ENCODE measurements at places on chromosomes 16 and 17.
A peak's percentile ranks its signal among the peaks of the same experiment; 100 is the strongest.

- DNase-seq: no peak
Observed at GRCh38 chr17:46769531-46770438, 48.7 kb downstream of the WNT3 start.

GRCh38 chr16:30065943-30066760 is 592 bp downstream of the ALDOA start:
- DNase-seq: peak; percentile 49

GRCh38 chr17:6473128-6473767 is 29.0 kb downstream of the PIMREG start:
- peak; percentile 69 for DNase-seq

- DNase-seq: no peak
Observed at GRCh38 chr16:62034231-62035114, 1.8 kb downstream of the CDH8 start.

DNA sequence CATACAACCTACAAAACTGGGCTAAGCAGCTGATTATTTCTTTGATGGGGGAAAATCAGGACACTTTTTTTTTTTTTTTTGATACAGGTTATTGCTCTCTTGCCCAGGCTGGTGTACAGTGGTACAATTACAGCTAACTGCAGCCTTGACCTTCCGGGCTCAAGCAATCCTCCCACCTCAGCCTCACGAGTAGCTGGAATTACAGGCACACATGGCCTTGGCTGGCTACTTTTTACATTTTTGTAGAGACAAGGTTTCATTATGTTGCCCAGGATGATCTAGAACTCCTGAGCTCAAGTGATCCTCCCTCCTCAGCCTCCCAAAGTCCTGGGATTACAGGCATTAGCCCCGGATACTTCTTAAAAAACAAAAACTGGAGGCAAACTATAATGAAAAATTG is 20.6 kb upstream of the TMEM97 start:
- DNase-seq: no peak

DNA sequence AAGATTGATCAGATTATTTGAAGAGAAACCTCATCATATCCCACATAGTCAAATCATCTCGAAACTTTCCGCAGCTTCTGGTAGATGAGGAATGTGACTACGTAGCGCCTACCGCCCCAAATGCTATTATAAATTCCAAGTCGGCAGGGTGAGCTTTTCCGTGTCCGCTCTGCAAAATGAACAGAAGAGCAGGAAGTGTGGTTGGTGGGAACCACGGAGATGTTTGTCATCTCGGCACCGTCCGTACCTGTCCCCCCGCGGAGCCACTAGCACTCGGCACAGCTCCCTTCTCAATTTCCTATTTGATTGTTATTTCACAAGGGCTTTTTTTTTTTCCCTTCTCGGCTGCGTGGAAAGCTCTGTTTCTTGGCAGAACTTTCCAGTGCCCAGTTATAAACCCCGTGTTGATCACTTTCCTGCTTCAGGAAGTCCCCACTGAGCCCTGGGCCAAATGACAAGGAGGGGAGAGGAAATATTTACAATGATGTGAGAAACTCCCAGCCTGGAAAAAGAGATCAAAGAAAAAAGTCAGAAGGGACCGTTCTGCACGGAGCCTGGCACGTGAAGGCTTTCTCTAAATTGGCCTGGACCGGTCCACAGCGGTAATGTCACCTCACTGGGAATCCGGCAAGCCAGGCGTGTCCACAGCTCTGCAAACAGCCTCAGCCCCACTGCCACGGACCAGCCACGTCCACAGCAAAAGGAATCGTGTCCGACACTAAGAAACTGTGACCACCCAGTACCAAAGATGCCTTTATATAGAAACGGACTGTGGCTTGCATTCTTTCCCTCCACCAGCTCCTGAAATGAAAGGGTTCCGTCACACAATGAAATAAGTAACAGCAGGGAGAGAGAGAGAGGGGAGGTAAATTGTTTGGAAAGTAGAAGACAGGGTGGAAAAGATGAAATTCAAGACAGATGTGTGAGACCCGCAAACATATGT is 65.0 kb downstream of the MRM3 start:
- no peak for DNase-seq

GRCh38 chr16:47477679-47478078 is 16.5 kb downstream of the PHKB start:
- DNase-seq: no peak

- DNase-seq: peak; percentile 86
Observed at GRCh38 chr17:61412143-61412859, 12.7 kb downstream of the TBX2 start.

- no peak for DNase-seq
Observed at GRCh38 chr17:80758481-80759376, 214.1 kb downstream of the RPTOR start.

DNA sequence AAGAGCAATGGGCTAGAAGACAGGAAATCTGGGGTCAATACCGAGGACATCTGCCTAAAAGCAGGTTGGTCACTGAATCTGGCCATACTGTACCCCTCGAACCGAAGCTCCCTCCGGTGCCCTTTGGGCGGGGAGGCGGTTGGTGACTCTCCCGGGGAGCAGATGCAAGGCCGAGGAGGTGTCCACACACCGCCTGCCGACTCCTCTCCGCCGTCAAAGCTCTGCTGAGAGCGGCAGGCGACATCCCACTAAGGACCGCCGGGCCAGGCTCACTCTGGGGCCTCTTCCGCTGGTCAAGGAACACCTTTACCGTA is 458 bp downstream of the ZNF200 start:
- DNase-seq: no peak

- DNase-seq: no peak
Observed at GRCh38 chr16:1193143-1193824, 31.8 kb downstream of the TPSG1 start.

- DNase-seq: no peak
Observed at GRCh38 chr17:80780381-80781198, 211.1 kb upstream of the CHMP6 start.

GRCh38 chr17:28282596-28282995 is 36.4 kb upstream of the TMEM97 start:
- DNase-seq: no peak

- no peak for DNase-seq
Observed at GRCh38 chr17:8019665-8020650, 17.5 kb downstream of the GUCY2D start.

DNA sequence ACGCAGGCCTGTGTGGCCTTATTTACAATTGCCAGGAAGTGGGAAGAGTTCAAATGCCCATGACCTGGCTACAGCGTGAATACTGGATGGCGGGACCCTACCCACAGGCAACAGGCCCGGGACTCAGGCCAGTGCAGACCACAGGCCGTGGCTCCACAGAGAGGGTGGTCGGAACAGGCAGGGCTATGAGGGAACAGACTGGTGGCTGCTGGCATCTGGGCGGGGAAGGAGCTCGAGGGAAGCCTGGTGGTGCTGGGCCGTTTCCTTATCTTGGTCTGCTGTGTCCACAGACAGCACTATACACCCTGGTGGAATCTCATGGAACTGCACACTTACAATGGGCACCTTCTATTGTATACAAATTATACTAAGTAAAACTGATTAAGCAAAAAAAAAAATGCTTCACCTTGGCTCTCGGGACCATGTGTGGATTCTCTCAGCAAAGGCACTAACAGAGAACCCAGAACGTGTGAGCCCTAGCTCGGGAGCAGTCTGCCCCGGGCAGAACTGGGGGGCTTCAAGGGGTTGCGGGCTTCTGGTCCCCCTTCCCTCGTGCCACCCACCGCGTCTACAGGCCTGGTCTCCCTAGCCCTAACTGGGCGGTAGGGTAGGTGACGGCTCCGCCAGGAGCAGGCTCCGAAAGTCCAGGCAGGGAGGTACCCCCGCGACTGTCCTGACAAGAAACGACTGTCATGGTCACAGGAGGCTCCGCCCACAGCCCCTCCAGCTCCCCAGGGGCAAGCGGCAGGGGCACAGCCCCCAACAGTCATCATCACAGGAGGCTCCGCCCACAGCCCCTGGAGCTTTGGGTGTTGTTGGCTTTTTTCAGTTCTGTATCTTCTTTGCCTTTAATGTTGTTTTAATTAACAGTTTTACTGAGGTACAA is 21.8 kb downstream of the CEP131 start:
- DNase-seq: peak; percentile 18

DNA sequence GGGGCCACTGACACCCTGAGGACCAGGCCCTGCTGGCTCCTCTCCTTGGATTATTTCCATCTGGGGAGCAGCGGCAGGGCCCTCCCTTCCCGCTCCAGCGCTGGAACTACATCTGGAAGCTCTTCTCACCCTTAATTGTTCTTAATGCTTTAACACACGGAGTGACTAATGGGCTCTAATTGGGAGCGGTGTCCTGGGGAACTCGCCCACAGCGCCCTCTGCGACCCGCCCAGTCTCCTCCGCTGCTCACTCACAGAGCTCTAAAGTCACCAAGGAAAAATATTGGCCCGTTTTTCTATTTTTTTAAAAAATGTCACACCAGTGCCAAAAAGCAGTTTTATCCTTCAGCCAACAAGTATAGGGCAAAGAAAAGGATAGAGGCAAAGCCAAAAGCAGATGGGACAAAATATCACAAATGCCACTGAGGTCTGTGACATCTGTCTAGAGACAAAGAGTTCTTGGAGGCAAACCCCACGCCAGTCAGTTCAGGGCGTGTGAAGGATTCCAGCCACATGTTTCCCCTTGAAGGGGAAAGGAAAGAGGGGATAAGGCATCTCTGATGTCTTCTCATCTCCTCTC is 134.7 kb downstream of the RBFOX3 start:
- DNase-seq: no peak

DNA sequence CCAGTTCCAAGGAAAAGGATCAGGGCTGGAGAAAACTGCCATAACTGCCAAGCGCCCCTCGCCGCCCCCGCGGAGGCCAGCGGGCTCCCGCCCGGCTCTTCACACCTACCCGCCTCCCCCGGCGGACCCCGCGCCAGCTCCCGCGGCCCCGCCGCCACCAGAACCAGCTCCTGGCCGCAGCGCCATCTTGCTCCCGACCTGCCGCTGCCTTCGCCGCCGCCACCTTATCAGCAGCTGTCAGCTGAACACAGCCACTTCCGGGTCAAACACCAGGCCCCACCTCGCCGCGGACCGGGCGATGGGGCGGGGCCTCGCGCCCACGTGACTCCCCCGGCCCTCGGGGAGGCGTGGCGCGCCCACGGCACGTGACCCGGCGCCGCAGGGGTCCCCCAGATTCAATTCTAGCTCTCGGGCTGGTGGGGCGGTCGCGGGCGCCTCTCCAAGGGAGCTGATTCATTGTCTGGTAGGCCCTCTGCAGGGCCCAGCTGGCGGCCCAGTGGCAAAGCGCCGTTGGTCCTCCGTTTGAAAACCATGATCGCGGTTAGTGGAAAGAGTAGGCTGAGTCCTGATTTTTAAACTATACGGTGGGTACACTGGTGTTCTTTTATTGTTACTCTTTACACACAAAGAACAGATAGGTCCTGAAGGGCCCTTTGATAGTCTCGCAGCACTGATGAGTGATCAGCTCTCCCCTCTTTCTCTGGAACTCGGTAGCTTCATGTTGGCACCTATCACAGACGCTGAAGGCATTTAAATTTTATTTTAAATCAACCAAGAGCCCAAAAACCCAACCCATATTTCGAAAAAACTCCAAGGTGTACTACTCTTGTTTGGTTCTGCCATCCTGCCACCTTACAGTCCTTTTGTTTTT is at the start of gene SYNRG:
Gene SYNRG (minus strand): TSS at position 249 of the 871 bp plus-strand sequence. CDS start 63 bp downstream, at position 186.
- peak; percentile 98 for DNase-seq

GRCh38 chr16:10738231-10739077 is 5.2 kb upstream of the NUBP1 start:
- DNase-seq: peak; percentile 53

DNA sequence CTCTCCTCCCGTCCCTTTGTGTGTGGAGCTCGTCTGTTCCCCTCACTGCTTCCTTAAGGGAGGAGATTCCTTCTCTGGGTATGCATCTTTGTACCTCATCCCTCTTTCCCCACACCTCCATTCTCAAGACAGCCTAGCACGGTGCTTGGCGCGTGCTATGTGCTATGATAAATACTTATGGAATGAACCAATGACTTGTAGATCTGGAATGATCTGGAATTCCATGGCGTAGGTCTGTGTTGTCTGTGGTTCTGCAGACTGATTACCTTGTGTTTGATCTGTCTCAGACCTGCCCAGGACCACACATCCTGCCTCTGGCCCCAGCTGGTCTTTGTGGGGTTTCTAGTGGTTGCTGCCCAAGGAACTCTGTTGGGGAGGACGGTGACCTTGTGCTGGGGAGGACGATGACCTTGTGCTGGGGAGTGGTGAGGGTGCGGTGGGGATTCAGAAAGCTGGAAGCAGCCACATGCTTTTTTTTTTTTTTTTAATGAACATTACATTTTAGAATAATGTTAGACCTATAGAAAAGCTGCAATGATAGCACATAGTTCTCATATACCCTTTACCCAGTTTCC is 33.5 kb upstream of the ETV4 start:
- no peak for DNase-seq

GRCh38 chr17:4195306-4195705 is 52.3 kb downstream of the CYB5D2 start:
- no peak for DNase-seq

DNA sequence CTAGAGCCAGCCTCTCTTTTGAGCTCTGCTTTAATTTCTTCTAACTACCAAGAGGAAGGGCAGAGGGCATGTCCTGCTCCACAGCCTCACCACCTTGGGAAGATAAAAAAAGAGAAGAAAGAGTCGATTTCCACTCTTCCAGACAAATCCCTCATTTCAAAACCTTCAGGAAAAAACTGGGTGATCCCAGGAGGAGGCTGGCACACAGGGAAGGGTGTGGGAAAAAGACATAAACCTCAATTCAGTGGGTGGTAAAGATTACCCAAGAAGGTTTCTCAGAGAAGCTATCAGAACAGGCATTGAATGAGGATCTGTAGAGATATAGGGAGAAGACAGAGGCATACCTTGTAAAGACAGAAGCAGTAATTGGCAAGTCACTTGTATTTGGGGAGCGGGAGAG is 79.9 kb upstream of the CRHR1 start:
- DNase-seq: no peak

DNA sequence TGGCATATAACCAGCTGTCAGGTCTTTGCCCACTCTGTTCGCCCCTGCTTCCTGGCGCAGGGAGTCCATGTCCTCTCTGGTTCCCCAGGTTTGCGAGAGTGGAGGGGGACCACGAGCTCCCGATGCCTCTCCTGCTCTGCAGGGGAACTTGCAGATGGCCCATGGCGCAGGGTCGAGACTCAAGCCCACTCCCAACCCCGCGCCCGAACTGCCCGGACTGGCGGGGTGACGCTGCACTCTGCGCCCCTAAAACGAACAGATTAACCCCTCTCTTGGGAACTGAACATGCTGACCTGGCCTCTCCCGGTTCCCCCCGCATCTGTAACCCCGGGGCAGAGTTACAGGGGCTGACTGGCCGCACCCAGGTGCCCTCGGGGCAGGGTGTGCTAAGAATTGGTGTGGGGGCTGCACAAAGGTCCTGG is 681 bp upstream of the PLA2G15 start:
- DNase-seq: no peak

GRCh38 chr16:88882358-88883030 is 16.0 kb upstream of the PABPN1L start:
- no peak for DNase-seq

Data from CD8-positive, alpha-beta T cell (primary cell).